ENCODE measurements at places on chromosomes 5 and 9. TPM values are rescaled to one million over a fixed set of nuclear protein-coding genes. Genes with fewer than 3 reads are reported as not detected.

- no peak for DNase-seq
Measured at GRCh38 chr5:137901011-137901817, 12.0 kb downstream of the PKD2L2 start.

GRCh38 chr5:6583049-6583880, 49.6 kb downstream of the NSUN2 start:
- DNase-seq, result peak; percentile 8

GRCh38 chr5:42819745-42820144, 8.1 kb upstream of the SELENOP start:
- no peak for DNase-seq

GRCh38 chr9:82410866-82411265, 422.3 kb downstream of the SPATA31D1 start:
- DNase-seq, result no peak

DNA sequence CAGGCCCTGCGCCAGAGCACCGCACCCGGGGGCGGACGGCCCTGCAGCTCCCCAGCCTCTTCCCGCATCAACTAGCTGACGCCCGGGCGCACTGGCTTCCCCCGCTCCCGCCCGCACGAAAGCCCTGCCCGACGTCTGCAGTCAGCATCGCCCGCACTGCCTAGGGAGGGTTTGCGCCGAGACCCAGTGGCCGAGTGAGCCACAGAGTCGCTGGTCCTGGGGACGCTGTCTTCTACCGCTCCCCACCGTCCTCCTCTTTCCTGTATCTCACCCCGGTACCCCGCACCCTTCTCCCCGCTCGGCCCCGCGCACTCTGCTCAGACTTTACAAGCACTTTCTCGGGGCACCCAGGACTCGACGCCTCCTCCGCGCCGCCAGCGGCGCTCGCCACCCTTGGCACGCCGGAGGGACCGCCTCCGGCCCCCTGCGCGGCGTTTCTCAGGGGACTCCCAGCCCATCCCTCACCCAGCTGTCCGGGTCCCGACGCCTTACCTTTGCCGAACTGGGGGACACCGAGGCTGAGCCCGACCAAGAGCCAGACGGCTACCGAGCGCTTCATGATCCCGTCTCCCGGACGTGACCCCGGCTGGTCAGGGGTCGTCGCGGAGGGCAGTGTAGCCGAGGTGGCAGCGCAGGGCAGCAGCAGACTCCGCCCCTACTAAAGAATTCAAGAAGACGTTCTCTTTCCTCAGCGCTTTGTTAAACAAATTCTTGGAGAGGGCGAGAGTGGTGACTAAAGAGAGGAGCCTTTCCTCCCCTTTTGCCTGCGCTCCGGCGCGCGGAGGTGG, 670 bp downstream of the EDIL3 start:
- DNase-seq, result peak; percentile 71

DNA sequence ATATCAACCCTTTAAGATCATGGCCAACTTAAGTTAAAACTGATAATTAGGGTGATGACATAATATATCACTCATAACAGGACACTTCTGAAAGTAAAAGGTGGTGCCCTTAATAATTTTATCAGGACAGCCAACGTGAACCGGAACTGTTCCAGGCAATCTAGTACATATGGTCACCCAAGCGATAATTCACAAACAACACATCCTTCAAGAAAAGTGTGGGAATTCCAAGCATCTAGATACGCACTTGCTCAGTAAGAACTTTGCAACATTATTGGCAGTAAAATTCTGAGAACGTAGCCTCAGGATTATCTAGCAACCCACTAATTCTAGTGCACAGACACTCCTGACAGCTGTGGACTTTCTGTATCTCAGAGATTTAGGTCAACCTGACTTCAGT, 85.7 kb downstream of the ALDH7A1 start:
- DNase-seq, result no peak

- DNase-seq, result no peak
Measured at GRCh38 chr5:95076395-95077185, 208.3 kb downstream of the MCTP1 start.

DNA sequence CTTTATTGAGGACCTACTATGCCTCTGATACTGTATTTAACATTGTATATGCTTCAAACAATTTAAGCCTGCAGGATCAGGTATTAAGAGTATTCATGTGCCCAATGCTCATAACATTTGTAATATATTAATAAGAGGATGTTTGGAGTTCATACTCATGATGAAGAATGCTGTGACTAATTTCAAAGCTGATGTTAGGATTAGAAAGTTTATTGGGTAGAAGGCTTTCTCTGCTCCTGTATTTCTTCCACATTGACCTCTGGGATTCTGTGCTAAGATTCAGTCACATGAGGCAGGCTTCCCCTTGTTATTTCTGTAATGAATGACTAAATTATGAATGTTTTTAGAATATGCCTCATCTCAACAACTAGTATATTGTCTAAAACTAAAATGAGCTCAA, 456.4 kb downstream of the NFIB start:
- DNase-seq, result peak; percentile 56

GRCh38 chr5:91955610-91956009, 572.5 kb upstream of the ARRDC3 start:
- peak; percentile 30 for DNase-seq

DNA sequence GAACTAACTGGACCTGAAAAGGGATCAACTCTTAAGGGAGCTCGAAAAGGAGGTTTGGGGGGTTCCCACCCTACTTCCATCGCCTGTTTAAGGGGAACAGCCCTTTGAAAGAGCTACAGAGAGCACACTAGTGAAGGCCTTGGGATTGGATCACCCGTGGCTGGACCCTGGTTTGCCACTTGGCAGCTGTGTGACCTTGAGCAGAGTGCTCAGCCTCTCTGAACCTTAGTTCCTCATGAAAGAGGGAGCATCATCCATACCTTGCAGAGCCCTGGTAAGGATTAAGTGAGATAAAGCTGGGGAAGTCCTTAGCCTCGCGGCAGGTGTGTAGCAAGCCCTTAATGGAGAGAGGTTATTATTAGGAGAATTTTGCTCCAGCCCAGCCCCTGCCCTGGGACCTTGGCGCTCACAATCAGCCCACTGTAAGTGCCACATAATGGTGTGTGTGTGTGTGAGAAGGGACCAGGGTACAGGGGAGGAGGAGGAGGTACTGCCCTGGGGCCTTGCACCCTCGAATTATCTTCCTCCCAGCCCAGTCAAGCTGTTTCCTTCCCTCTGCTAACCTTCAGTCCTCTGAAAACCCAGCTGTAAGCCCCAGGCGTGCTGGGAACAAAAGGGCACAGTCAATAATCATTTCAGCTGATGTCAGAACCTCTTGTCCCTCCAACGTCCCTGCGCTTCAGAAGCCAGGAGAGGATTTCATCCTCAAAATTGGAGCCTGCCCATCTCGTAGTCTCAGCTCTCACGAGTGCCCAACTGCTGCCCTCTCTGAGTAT, 42.9 kb downstream of the FOXI1 start:
- no peak for DNase-seq

DNA sequence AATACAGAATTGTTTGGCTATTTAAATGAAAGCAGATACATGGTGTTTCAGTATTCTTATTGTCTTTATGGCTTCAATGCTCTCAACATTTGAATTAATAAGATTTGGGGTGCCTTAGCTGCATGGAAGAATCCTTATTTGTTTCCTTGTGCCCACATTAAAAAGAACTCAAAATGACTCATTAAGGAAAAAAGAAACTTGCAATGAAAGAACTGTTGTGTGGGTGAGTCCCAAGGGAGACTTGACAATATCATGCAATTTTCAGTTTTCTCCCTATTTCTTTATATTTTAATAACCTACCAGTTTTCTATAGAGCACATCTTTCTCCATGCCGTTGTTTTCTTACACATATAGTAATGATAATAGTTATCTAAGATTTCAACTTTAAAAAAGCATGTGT, 404.0 kb downstream of the PDE4D start:
- DNase-seq, result no peak

The MCC gene
- 4.8 TPM for polyA plus RNA-seq

The TSSK1B gene
- not detected for polyA plus RNA-seq

The SLC6A3 gene
- polyA plus RNA-seq, result not detected

All from fibroblast of lung (primary cell).